ENCODE measurements at places on chromosomes 12 and 14. TPM values are rescaled to one million over a fixed set of nuclear protein-coding genes. Genes with fewer than 3 reads are reported as not detected.

BMP4 gene
- total RNA-seq: 145 TPM

LTB4R gene
- 14.8 TPM for total RNA-seq

SSTR1 gene
- not detected for total RNA-seq

SETD3 gene
- 46.6 TPM for total RNA-seq

DNA sequence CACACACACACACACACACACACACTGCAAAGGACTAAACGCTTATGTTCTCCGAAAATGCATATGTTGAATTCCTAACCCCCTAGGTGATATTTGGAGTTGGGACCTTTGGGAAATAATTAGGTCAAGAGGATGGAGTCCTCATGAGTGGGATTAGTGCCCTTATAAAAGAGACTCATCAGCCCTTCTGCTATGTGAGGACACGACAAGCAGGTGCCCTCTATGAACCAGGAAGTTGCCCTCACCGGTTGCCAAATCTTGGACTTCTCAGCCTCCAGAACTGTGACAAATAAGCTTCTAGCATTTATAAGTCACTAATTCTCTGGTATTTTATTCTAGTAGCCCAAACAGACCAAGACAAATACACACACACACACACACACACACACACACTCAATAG is 20.7 kb upstream of the TCP11L2 start:
- H3K27ac ChIP-seq: no peak overlapping the region
- DNase-seq: no peak
- H3K27me3 ChIP-seq: no peaks in the 10 kb centered on the region
- H3K36me3 ChIP-seq: no peaks in the 10 kb centered on the region
- no peak overlapping the region for H3K4me3 ChIP-seq

- H3K27me3 ChIP-seq: no peaks in the 10 kb centered on the region
- H3K36me3 ChIP-seq: no peaks in the 10 kb centered on the region
- no peak overlapping the region for H3K27ac ChIP-seq
Measured at GRCh38 chr12:87368259-87368658, 660.9 kb downstream of the C12orf50 start.

GRCh38 chr14:77026930-77027537 is 1.5 kb downstream of the IRF2BPL start:
- H3K27ac ChIP-seq: peak overlapping the region; percentile 100
- peaks cover 73% of the 10 kb centered on the region for H3K4me1 ChIP-seq

GRCh38 chr12:116382686-116383530 is 105.4 kb upstream of the MED13L start:
- H3K27me3 ChIP-seq: no peaks in the 10 kb centered on the region
- H3K36me3 ChIP-seq: no peaks in the 10 kb centered on the region
- H3K27ac ChIP-seq: no peak overlapping the region
- H3K4me3 ChIP-seq: no peak overlapping the region

DNA sequence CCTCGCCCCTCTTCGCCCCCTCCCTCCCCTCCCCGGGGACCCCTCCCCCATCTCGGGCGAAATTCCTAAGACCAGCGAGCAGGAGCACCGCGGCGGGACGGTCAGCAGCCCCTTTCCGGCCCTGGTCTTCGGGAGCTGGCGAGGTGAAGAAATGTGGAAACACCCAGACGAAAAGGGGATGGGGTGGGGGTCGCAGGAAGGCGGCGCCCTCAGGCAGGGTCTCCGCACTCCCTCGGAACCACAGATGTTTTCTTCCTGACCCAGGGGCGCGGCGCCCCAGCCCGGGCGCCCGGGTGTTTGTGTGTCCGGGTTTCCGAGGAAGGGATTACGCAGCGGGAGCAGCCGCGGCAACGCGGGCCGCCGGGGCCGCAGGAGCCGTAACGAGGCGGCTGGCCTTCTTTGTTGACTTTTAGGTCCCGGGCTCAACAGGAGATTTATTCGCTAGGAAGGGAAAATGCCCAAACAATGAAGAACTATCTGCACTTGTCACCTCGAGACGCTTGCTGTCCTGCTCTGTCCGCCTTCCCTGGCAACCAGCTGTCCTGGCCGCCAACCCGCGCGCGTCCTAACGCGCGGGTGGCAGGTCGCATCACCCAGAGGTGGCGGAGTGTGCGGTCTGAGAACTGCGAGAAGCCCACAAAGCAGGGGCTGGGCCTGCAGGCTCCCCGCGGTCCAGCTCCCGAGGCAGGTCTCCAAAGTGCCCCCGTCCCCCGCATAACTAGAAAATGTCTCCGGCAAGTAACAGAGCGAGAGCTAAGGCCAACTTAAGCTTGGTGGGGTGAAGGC is 7.0 kb downstream of the FOXA1 start:
- no peaks in the 10 kb centered on the region for H3K36me3 ChIP-seq
- DNase-seq: no peak
- no peak overlapping the region for H3K27ac ChIP-seq
- no peaks in the 10 kb centered on the region for H3K27me3 ChIP-seq
- H3K4me1 ChIP-seq: peaks cover 17% of the 10 kb centered on the region
- peak overlapping the region; percentile 32 for H3K4me3 ChIP-seq

GRCh38 chr14:68403191-68404145 is 389.4 kb downstream of the ZFP36L1 start:
- H3K27me3 ChIP-seq: no peaks in the 10 kb centered on the region
- H3K4me3 ChIP-seq: no peak overlapping the region
- H3K27ac ChIP-seq: peak overlapping the region; percentile 19
- peaks cover 19% of the 10 kb centered on the region for H3K4me1 ChIP-seq

- no peaks in the 10 kb centered on the region for H3K27me3 ChIP-seq
- no peaks in the 10 kb centered on the region for H3K36me3 ChIP-seq
- no peak overlapping the region for H3K4me3 ChIP-seq
- DNase-seq: no peak
Measured at GRCh38 chr14:88289996-88290395, 33.1 kb downstream of the KCNK10 start.

- H3K36me3 ChIP-seq: no peaks in the 10 kb centered on the region
- no peak overlapping the region for H3K4me3 ChIP-seq
- no peak overlapping the region for H3K27ac ChIP-seq
- DNase-seq: no peak
- no peaks in the 10 kb centered on the region for H3K4me1 ChIP-seq
- H3K27me3 ChIP-seq: no peaks in the 10 kb centered on the region
Measured at GRCh38 chr14:39005044-39005880, 97.8 kb downstream of the SEC23A start.

Measured in HCT116 (cell line).